ENCODE measurements at places on chromosomes 6 and 20. TPM values are rescaled to one million over a fixed set of nuclear protein-coding genes. Genes with fewer than 3 reads are reported as not detected.

The BPI gene
- total RNA-seq = not detected

The EDN1 gene
- 2.0 TPM for total RNA-seq

The PPP1R14C gene
- 0.65 TPM for total RNA-seq

The IGF2R gene
- 137 TPM for total RNA-seq

The ATP6V1G2 gene
- 5.0 TPM for total RNA-seq
